Spinal cord (tissue), 10 donors: ENCODE measurements at places on chromosomes 3 and 15.

DNA sequence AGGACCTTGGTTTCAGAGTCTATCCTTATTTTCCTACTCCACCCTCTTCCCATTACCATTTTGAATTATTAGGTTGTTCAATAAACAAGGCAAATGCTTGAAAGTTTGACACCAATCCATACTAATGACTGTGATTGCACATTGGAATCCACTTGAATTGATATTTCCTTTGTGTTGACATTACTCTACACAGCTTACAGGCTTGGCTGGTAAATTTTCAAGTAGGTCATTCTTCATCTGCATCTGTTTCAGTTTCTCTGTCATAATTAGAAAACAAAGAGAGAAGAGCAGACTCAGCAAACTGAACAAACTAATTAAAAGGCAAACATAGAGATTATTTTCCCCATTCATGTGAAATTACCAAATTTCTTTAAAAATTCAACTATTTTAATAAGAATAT is 732.9 kb upstream of the BCHE start:
- no peak for DNase-seq

DNA sequence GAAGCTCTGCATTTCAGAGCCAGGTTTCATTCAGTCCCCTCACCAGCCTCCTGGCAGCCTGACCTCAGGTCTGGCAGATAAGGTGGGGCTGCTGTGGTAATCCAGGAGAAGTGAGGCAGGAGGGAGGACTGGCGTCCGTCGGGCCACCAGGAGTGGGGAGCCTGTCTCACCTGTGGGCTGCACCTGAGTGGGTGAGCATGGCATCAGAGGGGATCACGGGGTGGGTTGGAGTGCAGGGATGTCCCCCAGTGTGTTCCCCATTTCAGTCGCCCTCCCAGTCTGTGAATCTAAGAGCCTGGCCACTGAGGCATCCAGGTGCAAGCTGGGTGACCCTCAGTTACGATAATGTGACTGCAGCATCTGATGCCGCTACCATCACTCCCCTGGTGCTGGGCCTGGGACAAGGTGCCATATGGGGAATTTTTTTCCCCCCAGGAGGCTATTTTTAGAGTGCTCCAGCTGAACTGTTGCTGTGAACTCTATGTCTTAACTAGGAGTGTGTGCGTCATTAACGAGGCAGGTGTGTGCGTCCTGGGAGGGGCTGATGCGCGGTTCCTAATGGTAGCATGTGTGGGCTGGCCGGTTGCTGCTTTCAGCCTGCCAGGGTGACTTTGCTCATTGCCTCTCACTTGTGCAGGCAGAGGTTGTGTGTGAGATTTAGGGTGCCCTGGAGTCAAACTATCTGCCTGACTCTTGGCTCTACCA is 165.2 kb downstream of the SLCO3A1 start:
- DNase-seq = no peak

- DNase-seq = no peak
Measured at GRCh38 chr3:42649006-42649405, 4.5 kb upstream of the ZBTB47 start.

GRCh38 chr3:100613721-100614390 is 4.5 kb downstream of the ADGRG7 start:
- DNase-seq = no peak

GRCh38 chr3:19816631-19817030 is 117.4 kb downstream of the EFHB start:
- DNase-seq = no peak

- no peak for DNase-seq
Measured at GRCh38 chr3:194095464-194095863, 40.5 kb upstream of the HES1 start.

- DNase-seq = no peak
Measured at GRCh38 chr3:141895731-141896130, 19.3 kb downstream of the ATP1B3 start.

DNA sequence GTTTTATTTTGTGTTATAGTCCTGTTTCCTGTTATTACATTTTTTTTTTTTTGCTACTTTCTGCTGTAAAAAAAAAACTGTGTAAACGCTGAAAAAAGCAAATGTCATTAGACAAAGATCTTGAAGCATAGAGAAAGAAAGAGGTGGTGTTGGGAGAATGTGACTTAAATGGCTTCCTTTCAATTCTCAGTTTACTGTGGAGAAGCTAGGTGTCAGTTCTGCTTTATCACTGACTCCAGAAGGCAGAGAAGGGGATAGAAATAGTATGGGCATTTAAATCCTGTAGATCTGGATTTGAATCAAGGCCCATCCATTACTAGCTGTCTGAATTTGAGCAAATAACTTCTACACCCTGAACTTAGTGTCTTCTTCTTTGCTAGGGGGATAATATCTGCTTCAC is 23.0 kb downstream of the PPM1L start:
- no peak for DNase-seq

- DNase-seq = no peak
Measured at GRCh38 chr3:112803467-112803866, 43.2 kb downstream of the CD200R1L start.

GRCh38 chr15:85745023-85745422 is 49.7 kb downstream of the KLHL25 start:
- no peak for DNase-seq

GRCh38 chr3:159892801-159893200 is 95.8 kb upstream of the IL12A start:
- DNase-seq = no peak

GRCh38 chr3:51860703-51861665 is at the start of gene IQCF2:
IQCF2 (plus strand) TSS chr3:51861615; CDS start chr3:51861667, 52 bp downstream.
- no peak for DNase-seq

DNA sequence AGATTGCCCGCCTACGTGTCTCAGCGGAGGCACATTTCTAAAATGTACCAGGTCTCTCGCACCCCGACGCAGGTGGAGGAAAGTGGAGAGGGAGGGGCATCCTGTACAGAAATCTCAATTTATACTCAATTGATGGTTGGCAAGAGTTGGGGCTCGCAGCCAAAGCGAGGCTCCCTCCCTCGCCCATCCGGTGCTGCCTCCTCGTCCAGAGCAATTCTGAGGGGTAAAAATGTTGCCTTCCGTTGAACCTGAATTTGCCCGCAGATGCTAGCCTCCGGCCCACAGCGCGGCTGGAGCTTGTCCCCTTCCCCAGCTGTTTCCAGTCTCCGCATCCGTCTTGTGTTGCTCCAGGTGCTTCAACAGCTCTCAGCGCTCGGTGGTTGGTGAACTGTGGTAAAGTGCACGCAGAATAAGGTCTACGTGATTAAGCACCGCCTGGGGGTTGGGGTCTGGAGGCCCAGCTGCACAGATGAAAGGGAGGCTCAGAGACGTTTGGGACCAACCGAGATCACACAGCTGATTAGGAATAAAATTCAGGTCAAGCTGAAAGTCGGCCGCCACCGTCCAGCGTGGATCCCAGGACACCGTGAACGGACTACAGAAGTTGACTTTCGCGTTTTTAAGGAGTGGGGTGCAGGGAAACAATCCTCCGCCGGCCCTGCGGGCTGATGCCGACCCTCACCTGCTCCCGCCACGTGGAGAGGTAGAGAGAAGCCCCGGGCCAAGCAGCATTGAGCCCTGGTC is 846 bp upstream of the POLG start:
- DNase-seq = no peak

- DNase-seq = no peak
Measured at GRCh38 chr3:186937017-186937875, 6.9 kb downstream of the ST6GAL1 start.

- no peak for DNase-seq
Measured at GRCh38 chr3:116512281-116512680, 67.0 kb upstream of the LSAMP start.

DNA sequence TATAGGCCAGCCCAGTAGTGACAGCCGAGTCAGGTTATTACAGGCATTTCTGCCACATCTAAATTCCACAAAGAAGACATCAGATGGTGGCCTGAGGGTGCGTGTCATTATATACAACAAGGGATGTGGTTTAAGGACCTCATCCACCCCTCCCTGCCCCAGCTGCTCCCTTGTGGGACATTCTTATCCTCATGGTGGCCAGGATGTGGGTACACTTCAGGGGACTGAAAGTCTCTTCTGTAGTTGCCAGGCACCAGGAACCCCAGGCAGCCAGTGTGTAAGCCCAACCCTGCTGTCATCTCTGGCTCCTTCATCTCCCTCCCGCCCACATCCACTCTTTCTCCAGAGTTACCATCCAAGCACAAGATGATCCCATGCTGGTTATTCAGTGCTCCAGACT is 224.9 kb upstream of the TOPAZ1 start:
- no peak for DNase-seq

GRCh38 chr3:114709102-114709501 is 415.3 kb downstream of the TIGIT start:
- DNase-seq = no peak
